Psoas muscle (tissue), 8 donors: ENCODE measurements at places on chromosomes 5 and 9. TPM values are rescaled to one million over a fixed set of nuclear protein-coding genes. Genes with fewer than 3 reads are reported as not detected.

- DNase-seq: no peak
Observed at GRCh38 chr9:137167277-137167746, 2.5 kb downstream of the LRRC26 start.

GRCh38 chr5:181224390-181225229 lies 1.5 kb downstream of the TRIM41 start:
- DNase-seq: peak; percentile 67

- DNase-seq: no peak
Observed at GRCh38 chr5:103094737-103095136, 25.2 kb downstream of the GIN1 start.

GRCh38 chr5:173490681-173491080 lies 125.8 kb downstream of the BOD1 start:
- DNase-seq: no peak

The SCAI gene
- polyA plus RNA-seq: 0.80 TPM

The SOX30 gene
- 0.01 TPM for polyA plus RNA-seq
